ENCODE measurements at places on chromosomes 3 and 15.

DNA sequence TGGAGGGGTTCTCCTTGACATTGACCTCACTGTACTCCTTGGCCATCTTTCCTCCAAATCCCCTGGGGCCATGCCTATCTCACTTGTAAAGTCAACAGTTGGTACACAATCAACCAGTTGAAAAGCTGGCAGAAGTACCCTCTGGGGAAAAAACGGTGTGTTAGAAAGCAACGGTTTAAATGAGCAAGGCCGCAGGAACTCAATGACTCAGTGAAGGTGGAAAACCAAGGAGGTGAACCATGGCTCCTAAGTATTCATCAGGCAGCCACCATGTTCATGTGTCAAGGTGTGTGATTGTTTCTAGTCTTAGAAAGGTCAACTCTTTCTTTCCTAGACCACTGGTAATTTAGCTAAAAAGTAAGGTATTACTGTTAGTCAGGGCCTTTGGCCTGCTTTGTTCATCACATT is 130.9 kb upstream of the SATB1 start:
- no peak for DNase-seq

DNA sequence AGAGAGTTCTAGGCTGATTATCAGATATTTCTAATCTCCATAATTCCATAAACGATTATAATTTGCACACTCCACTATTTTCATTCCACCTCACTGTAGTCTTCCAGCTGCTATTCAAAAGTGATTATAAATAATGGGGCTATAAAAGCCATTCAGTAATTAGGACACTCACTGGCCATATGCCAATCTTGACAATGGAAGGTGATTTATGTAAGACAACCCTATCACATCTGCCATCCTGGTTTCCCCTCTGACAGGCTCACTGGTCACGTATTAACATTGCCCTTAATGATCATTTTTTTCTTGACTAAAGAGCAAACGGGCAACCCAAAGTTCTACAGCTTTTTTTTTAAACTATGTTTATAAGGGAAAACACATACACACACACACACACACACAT is 402.4 kb downstream of the MAGI1 start:
- peak; percentile 7 for DNase-seq

- DNase-seq: no peak
Measured at GRCh38 chr3:134066158-134066541, 36.4 kb upstream of the SLCO2A1 start.

- peak; percentile 16 for DNase-seq
Measured at GRCh38 chr3:65210026-65210814, 522.4 kb upstream of the ADAMTS9 start.

GRCh38 chr3:169660709-169661360 is 2.7 kb downstream of the MECOM start:
- peak; percentile 22 for DNase-seq

- DNase-seq: peak; percentile 39
Measured at GRCh38 chr3:195467641-195468390, 25.0 kb upstream of the ACAP2 start.

- no peak for DNase-seq
Measured at GRCh38 chr3:14933820-14934425, 13.5 kb upstream of the NR2C2 start.

DNA sequence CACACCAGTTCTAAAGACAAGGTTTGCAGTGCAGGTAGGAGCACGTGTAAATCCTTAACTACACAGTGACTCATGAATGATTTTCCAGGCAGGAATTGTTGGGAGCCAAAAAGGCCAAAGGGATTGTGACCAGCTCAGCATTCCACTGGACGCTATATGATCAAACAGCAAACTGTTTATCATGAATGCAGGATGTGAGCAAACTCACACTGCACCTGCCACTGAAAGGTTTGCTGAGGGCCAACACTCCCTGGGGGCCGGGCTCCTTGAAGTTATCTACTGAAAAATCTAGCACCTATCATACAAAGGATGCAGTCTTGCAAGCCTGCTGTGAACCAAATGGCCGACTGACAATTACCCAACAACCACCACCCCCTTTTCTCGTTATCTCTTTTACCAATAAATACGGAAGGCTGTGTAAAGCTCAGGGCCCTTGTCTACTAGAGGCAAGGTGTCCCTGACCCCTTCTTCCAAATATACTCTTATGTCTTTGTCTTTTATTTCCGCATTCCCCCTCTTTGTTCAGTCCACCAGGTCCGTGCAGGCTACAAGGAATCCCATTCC is 11.5 kb upstream of the DNASE1L3 start:
- DNase-seq: no peak

DNA sequence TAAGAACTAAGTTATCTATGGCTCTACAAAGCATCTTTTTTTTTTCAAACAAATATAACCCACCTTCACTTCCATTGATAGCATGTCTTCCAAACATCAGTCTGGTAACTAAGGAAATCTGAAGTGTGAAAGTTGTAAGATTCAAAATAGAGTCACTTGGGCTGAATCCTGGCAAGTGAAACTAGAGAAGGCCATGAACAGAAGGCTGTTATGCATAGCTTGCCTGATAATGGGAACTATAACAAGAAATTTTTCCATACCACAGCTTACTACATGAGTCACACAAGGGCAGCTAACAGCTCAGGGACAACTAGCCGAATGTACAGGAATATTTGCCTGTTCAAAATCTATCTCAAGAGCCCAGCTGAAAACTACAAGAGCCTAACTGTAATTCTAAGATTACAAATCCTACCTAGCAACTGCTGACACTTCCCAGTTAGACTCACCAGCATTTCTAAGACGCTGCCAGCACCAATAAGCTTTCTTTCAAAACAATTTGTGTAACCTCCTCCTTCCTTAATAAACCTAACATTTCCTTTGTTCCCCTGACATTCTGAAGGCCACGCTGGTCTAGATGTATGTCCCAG is 1066.5 kb downstream of the PLOD2 start:
- peak; percentile 80 for DNase-seq

GRCh38 chr3:38274864-38275649 is 7.0 kb upstream of the SLC22A14 start:
- DNase-seq: no peak

GRCh38 chr3:166195808-166196207 is 358.6 kb upstream of the BCHE start:
- no peak for DNase-seq

DNA sequence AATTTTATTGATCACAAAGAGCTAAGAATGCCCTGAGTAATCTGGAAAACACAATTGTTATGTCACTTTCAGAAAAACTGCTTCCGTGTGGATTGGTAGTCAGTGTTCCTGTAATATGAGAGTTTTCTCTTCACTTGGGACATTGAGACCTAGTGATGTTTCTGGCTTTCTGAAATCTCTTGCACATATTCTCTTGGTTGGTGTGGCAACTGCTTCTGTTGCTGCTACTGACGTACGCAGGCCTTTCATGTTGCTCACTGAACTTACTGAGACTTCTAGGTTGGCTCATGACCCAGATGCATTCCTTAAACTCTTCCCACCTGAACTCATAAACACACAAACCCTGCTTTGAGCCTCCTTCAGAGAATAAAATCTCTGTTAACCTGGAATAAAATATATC is 175.0 kb upstream of the PFN2 start:
- DNase-seq: peak; percentile 34

DNA sequence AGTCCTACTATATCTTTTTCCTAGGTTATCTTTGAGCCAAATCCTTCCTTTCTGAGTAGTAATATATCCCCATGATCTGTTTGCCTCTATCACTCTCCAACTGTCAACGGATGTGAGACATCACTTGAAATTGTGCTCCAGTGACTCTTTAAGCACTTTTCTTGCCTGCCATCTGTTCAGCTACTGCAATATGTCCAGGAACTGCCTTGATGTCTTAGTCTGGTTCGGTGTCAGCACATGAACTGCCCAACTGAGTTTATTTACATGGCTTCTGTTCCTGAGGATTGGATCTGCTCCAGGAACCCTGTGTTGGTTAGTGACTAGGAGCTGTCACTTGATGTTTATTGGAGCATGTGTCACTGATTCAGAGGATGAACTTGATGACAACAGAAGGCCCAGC is 116.5 kb downstream of the SLC9A9 start:
- peak; percentile 79 for DNase-seq

- no peak for DNase-seq
Measured at GRCh38 chr3:175270866-175271265, 411.7 kb downstream of the NAALADL2 start.

DNA sequence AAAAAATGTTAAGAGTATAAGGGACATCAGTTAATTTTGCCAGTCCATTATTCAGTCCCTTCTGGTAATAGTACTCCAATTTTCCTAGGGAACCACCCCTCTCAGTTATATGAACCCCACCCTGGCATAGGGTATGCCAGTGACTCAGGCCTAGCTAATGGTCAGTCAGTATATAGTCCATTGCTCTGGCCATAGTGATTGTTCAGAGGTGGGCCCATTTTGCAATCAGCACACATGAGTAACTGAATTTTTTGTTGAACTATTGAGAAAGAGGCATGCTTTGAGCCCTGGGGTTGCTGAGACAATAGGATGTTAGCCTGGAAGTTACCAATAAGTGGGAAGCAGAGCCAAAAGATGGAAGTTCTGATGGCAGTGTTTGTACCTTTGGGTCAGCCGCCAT is 4.1 kb downstream of the LRCH3 start:
- DNase-seq: peak; percentile 68

DNA sequence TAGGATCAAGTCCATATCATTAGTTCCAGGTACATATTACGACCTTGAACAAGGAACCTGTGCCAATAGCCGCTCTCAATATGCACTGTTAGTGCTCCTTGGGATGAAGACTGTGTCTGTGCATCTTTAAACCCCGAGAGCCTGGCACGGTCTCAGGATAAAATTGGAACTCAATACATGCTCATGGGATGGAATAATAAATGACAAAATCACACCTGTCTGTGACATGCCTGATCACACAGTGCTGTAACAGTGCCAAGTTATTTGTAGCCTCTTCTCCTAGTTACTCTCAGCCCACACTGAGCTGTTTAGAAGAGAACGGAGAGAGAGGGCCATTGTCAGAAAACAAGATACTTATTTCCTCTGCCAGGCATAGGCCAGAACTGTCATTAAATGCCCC is 82.2 kb downstream of the SSR3 start:
- no peak for DNase-seq

DNA sequence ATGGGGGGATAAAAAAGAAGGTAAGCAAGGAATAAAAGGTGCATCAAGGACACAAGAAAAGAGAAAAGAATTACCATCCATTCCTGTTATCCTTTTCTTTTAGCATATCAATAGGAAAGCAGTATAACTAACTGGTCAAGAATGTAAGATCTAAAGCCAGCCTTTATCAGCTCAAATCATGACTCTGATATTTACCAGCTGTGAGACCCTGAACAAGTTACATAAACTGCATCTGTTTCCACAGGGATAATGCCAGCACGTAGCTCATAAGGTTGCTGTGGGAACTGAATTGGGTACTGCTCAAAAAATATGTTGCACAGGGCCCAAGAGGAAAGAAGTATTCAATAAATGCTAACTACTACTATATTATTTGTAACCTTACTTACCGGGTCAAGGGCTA is 1092.2 kb upstream of the CFAP20DC start:
- DNase-seq: no peak

DNA sequence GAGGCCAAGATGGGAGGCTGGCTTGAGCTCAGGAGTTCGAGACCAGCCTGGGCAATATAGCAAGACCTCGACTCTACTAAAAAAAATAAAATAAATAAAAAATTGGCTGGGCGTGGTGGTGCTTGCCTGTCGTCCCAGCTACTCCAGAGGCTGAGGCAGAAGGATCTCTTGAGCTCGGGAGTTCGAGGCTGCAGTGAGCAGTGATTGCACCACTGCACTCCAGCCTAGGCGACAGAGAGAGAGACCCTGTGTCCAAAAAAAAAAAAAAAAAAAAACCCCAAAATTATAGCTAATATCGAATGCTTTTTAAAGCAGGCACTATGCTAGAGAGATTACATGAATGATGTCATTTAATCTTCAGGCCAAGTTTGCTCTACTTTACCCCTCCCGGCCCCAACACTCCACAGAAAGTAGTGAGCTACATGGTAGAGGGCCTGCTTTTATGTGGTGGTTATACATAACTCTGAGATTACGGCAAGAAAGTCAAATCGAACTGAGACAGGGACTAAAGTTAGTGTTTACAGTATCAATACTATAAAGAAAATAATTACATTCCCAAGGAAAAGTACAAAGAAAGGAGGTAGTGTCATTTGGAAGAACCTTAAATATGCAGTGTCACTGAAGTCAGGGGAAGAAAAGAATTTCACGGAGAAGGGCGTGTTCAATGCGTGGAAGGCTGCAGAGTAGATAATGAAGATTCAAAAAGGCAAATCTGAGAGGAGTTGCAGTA is 1.1 kb downstream of the ADPGK start:
- DNase-seq: no peak

DNA sequence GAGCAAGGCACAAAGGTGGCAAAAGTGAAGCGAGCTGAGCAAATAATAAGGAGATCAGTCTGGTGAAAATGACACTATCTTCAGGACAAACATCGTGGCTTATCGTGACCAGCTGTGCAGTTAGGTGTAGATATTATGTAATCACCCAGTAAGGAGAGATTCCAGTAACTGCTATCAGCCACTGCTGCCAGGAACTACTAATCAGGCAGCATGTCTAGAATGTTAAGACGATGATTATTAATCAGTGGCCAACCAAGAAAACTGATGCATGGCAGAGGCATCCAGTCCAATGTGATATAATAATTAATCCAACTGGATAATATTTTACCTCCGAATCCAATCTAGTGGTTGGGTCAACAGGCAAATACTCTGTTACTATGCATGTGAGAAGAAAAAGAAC is 252.7 kb upstream of the ZPLD1 start:
- DNase-seq: peak; percentile 42

GRCh38 chr3:13495351-13495813 is 15.3 kb downstream of the HDAC11 start:
- DNase-seq: no peak

DNA sequence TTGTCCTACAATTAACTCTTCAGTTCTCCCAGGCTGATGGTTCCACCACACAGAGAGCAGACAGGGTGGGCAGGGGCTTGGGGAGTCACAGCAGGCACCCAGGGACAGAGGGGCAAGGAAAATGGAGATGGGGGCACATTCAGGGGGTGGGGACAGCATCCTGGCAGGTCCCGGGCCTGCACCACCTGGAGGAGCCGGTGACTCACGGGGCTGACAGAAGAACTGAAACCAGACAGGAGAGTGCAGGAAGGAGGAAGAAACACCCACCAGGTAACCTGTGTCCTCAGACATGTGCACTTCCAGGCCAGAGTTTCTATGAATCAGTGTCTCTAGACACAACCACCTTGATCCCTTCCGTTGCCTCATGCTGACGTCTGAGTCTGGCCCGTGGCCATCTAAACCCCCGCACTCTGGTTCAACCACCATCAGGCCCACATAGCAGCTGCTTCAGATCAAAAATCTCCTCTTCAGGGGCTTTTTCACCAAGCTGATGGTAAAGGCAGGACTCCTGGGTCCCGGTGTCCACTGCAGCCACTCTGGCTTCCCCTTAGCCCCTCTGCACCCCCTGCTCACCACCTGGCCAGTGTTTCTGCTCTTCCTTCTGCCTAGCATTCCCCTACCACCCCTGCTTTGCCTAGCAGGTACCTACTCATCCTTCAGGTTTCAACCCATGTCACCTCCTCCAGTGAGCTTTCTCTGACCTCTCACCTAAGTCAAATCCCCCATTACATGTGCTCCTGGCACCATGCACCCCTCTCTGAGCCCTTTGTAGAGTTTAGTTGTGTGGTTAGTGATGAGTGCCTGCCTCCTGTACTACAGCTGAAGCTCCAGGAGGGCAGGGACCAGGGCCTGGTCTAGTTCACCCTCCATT is 16.5 kb upstream of the CYP11A1 start:
- peak; percentile 64 for DNase-seq

GRCh38 chr3:158420654-158421396 is 150.2 kb upstream of the MLF1 start:
- DNase-seq: peak; percentile 23

GRCh38 chr15:79339588-79340314 is 28.8 kb downstream of the TMED3 start:
- peak; percentile 40 for DNase-seq

GRCh38 chr3:43629741-43630140 is 7.9 kb upstream of the ANO10 start:
- DNase-seq: no peak

All from LHCN-M2 (cell line).